Activated CD4-positive, alpha-beta T cell treated with anti-CD3 and anti-CD28 coated beads, Interleukin-2, amount 10 ng/mL, durations not matched to agents 24 days and 14 days (primary cell): ENCODE measurements at places on chromosomes 13 and 19.

DNA sequence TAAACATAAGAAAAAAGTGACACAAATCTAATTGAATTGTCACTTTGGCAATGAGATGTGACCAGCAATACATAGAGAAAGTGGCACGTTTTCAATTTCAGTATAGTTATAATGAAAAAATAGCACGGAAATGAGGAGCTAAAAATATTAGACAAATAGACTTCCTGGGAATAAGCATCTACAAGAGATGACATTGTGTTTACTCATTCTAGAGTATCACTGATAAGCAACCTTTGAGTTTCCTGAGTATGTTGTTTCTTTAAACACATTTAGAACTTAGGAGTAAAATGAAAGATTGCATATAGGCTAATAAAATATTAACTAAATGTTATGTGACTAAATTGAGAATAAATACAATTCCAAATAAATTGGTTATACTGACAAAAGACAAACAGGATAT, 207.1 kb upstream of the SLITRK6 start:
- DNase-seq: no peak

DNA sequence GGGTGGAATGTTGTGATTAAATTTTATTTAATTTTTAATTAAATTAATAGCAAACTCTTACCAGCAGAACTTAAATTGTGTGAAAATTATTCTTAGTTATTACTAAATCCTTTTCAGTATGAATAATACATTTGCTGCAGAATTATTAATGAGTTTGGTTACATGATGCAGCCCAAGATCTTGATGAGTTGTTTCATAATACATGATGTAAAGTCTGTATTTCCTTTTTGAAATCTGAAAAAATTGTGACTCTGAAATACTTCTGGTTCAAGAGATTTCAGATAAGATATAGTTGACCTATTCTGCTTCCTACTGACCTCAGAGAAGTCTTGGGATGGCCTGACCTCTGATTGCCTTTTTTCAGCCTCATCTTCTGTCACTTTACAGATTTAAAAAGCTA, 11.1 kb downstream of the SAE1 start:
- DNase-seq: no peak

DNA sequence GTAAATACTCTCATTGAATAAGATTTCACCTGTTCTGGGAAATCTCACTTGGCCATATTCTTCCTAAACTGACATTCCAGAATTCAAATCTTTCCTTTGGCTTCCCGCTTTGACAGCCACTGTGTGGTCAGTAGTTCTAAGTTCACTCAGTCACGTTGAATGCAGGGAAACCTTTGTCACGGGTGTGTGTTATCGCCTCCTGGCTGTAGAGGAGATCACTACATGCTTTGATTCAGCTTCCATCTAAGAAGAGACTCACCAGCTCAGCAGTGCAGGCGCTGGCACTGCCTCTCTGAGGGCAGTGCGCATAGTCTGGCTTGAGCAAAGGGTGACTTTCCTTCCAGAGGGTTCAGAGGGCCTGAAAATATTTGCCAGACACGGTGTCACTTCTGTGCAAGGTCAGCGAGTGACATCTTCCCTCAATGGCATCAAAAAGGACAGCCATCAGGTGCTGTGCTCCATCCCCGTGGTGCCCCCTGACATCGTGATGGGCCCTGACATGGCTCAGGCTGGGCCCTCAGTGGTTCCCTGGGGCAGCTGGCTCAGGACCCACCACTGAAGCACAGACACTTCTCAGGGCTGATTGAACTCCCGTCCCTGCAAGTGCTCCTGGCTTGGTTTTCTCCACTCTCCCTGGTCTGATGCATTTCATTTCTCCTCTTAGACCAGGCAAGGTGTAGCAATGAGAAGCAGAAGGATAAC, 635.4 kb upstream of the ARGLU1 start:
- no peak for DNase-seq

DNA sequence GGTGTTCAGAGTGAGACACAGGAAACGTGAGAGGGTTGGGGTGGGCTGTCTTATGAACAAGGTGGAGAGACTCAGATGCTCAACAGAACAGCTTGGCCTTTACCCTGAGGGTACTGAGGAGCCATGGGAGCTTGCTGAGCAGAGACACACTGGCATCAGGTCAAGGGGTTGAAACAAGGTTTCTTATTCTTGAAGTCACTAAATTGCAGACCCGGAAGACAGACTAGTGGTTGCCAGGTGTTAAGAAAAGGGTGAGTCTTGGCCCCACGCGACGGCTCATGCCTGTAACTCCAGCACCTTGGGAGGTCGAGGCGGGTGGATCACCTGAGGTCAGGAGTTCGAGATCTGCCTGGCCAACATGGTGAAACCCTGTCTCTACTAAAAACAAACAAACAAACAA, 22.4 kb downstream of the CACNG6 start:
- DNase-seq: no peak

DNA sequence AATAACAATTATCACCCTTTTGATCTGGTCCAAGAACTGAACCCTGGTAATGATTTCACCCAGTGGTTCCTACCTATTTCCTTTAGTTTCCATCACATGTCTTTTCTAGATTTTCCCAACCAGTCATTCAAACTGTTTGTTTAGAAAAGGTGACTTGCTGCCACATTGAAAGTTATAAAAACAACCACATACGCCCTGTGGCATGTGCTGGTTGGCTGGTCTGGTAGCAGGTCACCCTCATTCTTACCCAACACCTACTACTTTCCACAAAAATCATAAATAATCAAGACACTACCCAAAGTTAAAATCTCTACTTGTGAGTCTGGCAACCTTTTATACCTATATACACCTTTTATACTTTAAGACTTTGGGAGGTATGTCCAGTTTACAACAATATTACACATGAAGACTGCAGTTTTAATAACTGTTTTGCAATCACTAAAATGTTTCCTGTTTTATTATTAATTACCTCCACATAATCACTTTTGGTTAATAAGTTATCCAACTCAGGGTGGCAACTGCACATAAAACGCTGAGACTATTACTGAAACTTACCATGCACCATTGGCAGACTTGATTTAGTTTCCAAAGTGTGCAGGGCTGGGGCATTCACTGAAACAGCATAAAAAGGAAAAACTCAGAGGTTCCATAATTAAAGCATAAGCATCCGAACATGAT, 38.9 kb downstream of the DZIP1 start:
- DNase-seq: no peak

DNA sequence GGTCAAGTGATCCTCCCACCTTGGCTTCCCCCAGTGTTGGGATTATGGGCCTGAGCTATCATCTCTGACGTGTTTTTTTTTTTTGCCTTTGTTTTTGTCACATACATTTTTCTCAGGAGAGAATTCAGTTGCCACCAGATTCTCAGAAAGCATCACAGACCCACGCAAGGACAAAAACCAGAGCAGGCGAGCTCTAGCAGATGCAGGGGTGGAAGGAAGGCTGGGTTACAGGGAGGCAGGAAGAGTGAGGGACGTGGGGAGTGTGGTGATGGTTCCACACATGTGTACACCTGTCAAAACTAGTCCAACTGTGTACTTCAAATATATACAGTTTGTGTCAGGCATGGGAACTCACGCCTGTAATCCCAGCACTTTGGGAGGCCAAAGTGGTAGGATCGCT, 4.3 kb downstream of the TMEM161A start:
- no peak for DNase-seq

DNA sequence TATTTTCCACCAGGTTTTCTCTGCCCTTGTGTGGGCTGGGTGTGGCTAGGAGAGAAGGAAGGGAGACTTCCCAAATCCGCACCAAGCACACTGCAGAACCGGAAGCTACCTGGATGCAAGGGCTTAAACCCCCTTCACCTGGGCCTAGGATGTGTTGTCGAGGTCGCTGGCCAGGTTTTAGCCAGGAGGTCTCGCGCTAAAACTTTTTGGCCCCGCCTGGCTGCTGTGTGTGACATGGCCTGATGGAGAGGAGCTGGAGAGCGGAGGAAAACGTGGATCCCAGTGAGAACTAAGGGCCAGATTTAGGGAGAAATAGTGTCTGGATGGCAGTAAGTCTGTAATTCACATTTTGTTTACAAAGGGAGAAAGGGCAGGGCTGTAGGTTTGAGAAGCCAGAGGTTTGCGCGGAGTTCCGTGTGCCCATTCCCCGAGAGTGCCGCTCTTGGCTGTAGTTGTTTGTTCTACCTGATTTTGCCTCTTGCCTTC, 3.1 kb upstream of the TSHZ3 start:
- no peak for DNase-seq

DNA sequence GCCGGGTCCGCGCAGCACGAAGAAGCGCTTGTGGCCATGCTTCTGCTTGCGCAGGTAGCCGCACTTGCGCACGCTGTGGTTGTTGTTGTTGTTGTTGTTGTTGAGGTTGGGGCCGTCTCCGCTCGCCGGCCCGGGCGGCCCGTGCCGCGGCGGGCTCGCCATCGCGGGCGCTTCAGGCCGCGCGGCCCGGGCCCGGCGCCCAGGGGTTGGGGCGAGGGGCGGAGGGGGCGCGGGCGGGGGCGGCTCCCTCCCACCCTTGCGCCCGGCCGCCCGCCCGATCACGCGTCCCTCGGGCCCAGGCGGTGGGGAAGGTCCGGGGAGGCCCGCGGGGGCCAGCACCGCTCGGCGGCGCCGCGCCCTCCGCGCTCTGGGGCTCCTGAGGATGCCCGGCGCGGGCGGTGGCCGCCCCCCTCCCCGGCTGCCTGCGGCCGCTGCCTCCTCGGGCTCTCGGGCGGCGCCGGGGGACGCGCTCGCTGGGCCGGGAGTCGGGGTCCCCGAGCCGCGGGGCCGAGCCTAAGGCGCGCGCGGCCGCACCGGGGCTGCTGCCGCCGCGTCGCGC, 412 bp downstream of the IRS2 start:
- no peak for DNase-seq

DNA sequence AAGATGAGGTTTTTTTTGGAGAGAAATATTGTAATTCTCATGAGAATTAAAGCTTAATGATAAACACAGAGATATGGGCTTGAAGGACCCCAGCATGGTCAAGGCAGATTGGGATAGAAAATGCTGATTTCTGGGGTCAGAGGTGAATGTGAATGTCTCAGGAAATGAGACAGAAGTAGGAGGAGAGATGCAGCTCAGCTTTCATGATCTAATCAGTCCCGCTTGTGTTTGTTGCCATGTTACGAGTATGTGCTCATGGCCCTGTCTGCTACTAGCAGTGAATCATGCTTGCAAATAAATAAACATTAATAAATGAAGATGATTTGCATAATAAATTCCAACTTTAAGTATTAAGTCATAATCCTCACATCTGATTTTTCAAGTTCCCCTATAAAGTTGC, 23.0 kb upstream of the NDFIP2 start:
- DNase-seq: peak; percentile 72
